ENCODE measurements at places on chromosomes 13 and 19.

- DNase-seq = no peak
These were observed 696.2 kb upstream of the SLITRK5 start for GRCh38 chr13:86974995-86975328.

DNA sequence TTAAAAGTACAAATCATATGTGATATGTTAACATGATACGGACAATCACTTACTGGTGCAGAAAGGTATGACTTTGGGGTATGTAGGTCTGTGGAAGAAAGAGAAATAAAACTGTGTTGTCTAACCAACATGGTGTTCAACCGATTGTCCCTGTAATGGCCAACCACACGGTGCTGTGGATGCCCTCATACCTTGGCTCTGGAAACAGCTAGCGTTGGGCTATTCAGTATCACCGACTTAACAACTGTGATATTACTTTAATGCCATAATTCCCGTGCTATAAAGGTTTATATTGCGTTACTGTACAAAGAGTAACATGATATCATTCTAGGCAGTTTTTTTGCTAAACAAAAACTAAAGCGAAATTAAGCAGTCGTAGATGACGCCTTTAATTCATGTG lies 448.3 kb downstream of the EFNB2 start:
- no peak for DNase-seq

- no peak for DNase-seq
These were observed 19.8 kb downstream of the SERP2 start for GRCh38 chr13:44393391-44393790.

GRCh38 chr19:31283701-31284100 lies 65.5 kb downstream of the TSHZ3 start:
- DNase-seq = no peak

GRCh38 chr19:14347999-14348889 lies 33.0 kb upstream of the ADGRE5 start:
- no peak for DNase-seq

DNA sequence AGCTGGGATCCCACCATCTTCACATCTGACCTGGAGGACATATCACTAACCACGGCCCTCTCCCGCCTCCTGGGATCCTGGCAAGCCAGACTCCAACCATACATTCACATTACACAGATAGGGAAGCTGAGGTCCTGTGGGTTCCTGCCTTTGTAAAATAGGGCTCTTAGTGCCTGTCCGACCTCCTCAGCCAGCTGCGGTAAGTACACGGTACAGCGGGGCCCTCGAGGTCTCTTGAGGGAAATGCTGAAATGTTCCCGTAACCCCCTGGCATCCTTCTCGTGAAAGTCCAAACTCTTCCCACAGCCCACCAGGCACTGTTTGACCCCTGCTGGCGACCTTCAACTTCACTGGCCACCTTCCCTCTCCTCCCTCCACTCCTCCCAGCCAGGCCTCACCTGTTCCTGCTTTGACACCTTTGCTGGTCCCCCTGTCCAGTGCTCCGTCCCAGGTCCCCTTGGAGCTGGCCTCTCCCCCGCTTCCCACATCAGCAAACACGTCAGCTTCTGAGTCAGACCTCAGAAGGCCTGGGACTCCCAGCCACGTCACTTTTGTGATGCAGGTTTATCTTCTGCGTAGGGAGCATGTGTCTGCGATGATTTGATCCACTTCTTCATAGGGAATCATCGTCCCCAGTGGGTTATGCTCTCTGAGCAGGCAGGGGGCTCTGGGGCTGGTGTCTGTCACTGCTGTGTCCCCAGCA lies 8.8 kb upstream of the GNG7 start:
- no peak for DNase-seq

GRCh38 chr13:31947506-31947905 lies 84.1 kb upstream of the FRY start:
- no peak for DNase-seq

DNA sequence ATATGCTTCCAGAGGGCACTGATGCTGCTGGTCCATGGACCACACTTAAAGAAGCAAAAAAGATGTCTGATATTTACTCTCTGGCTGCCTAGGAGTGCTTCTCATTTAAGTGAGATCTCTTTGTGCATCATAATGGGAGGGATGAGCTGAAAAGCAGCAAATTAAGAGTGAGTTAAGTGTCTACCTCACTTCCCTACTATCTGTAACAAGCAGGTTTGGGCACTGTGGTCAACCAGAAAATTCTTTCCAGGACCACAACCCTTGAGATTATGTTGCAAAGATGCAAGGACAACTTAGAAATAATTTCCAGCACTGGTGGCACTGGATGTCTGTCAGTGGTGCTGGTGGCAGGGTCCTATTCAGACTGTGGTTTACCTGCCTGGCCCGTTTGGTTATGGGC lies 52.1 kb upstream of the USPL1 start:
- DNase-seq = no peak

DNA sequence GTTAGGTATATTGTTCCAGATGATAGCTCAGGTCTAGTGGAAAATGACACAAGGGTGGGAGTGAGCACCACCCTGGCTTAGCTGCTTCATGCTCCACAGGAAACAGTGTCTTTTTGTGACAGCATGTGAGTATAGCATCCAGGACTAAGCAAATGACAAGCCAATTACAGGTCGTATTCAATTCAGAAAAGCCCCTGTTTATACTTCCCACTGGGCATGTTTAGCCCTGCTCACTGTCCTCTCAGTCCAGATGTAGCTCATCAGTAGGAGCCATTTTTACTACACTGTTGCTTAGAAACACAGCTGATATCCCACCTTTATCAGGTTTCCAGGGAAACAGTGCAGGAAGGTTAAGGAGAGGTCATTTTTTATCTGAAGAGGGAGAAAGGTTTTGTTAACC lies 8.0 kb downstream of the ABHD13 start:
- no peak for DNase-seq

DNA sequence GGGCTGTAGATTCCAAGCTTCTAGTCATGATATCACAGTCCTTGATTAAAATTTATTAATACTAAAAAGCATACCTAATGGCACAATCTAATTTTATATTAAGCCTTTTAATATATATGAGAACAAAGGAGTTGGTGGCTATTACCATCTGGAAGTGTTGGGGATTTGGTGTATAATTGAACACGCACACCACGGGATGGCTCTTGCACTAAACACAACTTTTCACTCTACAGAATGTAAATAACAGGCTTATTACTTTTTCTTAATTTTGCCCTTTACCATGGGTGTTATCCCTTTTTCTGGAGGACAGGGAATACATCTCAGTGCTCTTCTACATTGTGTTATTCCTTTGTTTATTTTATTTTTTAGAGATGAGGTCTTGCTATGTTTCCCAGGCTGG lies 21.6 kb downstream of the POMP start:
- no peak for DNase-seq

DNA sequence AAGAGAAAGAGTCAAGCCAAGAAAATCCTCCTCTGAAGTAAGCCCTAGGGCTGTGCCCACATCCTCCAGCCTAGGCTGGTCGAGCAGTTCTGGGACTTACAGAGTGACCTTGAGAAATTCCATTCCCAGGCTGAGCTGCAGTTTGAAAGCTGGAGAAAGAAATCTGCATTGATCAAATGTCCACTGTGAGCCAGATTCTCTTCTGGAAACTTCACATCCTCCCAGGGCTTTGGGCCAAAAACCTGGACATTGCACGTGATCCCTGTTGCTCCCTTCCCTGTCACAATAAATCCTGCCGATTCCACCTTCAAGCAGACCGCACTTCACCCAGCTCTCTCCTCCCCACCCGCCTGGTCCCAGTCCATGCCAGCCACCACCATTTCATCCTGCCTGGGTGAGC lies 15.7 kb downstream of the TMEM143 start:
- no peak for DNase-seq

DNA sequence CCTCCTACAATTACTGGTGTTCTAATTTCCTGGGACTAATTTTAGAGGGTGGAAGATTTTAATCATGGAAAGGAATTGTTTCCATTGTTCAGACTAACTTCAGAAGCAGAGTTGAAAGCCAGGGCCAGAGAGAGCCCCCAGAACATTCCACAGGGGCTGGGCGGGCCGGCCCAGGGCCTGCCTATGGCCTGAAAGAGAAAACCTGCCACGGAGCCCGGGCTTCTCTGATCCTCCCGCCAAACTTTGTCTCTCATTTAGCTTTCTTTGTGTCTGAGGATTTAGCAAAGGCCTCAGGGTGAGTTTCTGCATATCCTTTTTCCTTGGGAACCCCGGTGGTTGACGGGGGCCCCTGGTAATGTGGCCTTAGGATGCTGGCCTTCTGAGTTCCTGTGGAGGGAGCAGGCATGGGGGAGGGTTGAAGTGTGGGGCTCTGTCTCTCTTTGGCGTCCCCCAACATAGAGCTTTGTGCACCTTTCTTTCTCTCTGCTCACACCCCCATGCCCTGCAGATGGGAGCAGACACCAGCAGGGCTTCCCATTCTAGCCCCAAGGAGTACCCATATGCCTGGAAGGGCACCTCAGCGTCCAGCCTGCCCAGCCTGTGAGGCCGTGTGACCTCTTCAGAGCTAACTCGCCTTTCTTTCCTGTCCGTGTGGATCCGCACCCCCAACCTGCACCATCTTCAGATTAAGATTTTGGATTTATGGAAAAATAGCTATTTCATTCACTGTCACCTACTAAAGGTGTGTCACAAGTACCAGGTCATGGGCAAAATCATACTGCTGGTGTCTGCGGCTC lies 539.5 kb downstream of the FGF9 start:
- no peak for DNase-seq

DNA sequence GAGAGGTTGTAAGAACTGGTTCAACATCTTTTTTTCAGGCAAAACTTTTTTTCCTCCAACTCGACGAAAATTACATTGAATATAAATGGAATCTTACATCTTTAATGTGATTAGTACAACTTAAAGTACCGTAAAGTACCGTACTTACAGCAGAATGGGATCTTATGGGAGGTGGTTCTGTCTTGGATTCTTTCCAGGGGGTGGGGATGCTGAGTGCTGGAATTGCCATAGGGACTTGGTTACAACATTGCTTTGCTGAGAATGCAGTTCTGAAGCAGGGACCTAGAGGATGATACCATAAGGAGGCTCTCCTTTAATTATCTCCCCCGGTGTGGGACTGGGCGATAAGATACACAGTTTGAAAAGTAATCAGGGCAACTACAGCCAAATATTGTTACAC lies 186.4 kb downstream of the KLF5 start:
- DNase-seq = no peak

DNA sequence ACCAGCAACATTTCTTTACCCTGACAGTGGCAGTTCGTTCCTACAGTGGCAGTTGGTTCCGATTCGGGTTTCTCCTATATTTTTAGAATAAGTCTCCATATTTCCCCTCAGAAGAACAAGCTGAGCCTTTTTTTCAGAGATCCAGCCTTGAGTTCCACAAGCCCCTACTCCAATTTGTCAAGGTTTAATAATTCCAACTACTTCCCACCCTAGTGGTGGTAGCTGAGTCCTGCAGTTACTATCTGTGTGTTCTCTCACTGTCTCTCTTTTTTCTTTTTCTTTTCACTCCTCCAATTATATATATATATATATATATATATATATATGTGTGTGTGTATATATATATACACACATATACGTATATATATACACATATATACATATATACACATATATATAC lies 1347.3 kb downstream of the PCDH9 start:
- DNase-seq = no peak

GRCh38 chr13:67440236-67440975 lies 210.3 kb upstream of the PCDH9 start:
- DNase-seq = no peak

DNA sequence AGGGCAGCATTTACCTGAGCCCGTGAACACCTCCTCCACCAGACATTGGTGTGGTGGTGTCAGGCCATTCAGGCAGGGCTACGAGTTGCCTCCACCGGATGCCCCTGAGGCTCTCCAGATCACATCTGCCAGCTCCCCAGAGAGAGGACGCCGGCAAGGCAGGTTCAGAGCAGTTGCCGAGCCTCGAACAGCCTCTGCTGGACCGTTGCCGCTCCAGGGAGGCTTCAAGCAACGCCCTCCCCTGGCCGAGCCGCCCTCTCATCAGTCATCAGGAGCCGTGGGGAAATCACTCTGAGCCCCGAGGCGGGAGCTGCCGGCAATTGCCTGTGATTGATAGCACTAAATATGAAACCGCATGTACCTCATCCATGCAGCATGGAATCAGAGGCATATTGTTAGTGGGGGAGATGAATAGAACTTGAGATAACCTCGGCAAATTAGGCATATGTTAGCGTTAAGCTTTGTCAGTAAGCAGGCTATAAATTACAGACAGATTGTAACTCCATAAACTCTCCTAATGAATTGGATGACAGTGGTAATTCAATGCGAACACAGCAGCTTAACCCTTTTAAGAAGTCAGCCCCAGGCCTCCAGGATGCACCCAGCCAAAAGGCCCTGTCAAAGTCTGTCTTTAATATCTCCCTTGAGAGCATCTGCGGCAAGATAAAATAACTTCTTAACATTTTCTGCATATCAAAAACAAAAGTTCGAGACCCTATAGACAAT lies 29.8 kb upstream of the SPACA7 start:
- peak; percentile 87 for DNase-seq

- DNase-seq = no peak
These were observed 144.9 kb upstream of the ZNF507 start for GRCh38 chr19:32200312-32201038.

- DNase-seq = no peak
These were observed 66.8 kb downstream of the MRPL57 start for GRCh38 chr13:21243045-21243897.

DNA sequence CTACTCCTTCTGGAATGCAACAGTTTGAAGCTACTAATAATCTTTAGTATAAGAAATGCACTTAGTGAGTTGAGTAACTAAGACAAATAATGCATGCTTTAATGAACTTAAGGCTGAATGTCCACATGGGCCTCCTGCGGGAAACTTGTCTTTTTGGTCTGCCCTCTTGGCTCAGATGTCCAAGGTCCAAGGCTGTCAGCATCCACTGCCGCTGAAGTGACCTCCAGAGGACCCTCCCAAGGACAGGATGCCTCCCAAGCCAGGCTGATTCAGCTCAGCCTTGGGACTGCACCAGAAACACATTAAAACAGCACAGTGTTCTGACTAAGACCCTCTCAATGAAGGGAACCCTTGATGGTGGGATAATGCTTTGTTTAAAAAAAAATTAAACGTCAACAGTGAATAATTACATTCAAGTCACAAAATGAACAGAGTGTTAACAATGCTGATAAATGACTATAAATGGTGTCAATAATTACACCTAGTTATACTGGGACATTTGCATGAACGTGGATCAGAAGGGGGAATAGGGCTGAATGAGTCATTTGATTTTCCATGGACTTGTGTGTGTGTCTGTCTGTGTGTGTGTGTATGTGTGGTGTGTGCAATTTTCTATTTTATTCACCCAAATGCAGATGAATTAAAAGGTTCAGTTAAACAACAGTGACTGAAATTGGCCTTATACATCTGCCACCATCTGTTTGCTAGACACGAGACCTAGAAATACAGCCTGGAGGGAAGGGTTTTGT lies 150.5 kb downstream of the COL4A1 start:
- no peak for DNase-seq

Measured in NCI-H524 treated with DMSO at 0.1 percent for 48 hours (cell line).